ENCODE measurements at places on chromosomes 13 and 19. TPM values are rescaled to one million over a fixed set of nuclear protein-coding genes. Genes with fewer than 3 reads are reported as not detected.
A peak's percentile ranks its signal among the peaks of the same experiment; 100 is the strongest.

- H3K27ac ChIP-seq: peak overlapping the region; percentile 65
- H3K36me3 ChIP-seq: peaks cover 5% of the 10 kb centered on the region
- DNase-seq: peak; percentile 87
- H3K27me3 ChIP-seq: peaks cover 10% of the 10 kb centered on the region
Measured at GRCh38 chr19:48487948-48488347, 18.8 kb downstream of the CYTH2 start.

DNA sequence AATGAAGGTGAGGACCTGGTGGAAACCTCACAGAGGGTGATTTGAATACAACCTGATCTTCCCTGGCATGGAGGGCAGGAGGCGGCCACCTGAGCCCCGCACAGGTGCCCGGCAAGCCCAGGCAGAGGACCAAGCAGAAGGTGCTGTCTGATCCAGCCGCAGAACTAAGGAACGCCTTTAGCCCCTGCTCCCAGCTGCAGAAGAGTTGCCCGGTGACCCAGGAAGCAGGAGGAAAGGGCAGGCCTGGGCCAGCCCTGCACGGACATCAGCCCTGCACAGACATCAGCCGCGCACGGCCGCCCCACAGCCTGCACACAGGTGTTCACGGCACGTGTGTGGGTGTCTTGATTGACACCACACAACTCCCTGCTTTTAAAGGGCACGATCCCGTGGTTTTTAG, 43.1 kb downstream of the RASA3 start:
- DNase-seq: no peak
- H3K27me3 ChIP-seq: peaks cover 4% of the 10 kb centered on the region
- H3K36me3 ChIP-seq: peaks cover 48% of the 10 kb centered on the region
- H3K27ac ChIP-seq: no peak overlapping the region
- no peak overlapping the region for H3K4me3 ChIP-seq
- peaks cover 11% of the 10 kb centered on the region for H3K4me1 ChIP-seq

GRCh38 chr13:34351134-34351533, 533.2 kb downstream of the RFC3 start:
- peaks cover 74% of the 10 kb centered on the region for H3K4me1 ChIP-seq
- no peak overlapping the region for H3K4me3 ChIP-seq
- DNase-seq: no peak
- peaks cover 1% of the 10 kb centered on the region for H3K27me3 ChIP-seq
- peaks cover 17% of the 10 kb centered on the region for H3K36me3 ChIP-seq

DNA sequence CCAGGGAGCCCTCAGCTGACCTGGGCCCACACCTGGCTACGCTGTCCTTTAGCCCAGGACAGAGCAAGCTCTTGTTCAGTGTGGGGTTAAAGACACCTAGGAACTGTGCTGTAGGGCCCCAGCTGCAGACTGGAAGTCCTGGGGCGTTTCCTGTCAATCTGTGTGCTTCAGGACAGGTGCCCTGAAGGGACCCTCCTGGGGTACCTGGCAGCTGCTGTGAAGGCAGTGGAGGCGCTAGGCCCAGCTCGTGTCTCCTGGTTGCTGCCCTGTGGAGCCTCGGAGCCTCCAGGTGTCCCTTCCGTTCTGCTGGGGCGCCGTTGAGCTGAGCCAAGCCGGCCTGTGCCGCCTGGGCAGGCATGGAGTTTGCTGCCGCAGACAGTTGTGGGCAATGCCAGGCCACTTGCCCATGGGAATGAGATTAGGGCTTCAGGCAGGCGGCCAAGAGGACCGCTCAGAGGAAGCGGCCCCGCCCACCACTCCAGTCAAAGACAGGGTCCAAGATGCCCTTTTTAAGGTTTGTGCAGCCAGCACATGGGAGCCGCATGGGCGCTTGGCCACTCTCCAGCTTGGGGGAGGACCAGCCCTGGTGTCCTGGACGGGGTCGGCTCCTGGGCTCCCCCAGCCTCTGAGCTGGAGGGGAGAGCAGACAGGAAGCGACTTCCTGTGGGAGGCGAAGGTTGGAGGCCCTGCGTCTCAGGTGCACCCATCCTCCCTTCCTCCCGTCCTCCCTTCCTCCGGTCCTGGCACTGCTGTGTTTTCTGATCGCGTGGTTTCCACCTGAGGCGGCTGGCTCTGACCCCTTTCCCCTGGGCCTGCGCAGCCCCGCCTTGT, 4.0 kb downstream of the PTBP1 start:
- peak overlapping the region; percentile 66 for H3K4me3 ChIP-seq
- no peak for DNase-seq

DNA sequence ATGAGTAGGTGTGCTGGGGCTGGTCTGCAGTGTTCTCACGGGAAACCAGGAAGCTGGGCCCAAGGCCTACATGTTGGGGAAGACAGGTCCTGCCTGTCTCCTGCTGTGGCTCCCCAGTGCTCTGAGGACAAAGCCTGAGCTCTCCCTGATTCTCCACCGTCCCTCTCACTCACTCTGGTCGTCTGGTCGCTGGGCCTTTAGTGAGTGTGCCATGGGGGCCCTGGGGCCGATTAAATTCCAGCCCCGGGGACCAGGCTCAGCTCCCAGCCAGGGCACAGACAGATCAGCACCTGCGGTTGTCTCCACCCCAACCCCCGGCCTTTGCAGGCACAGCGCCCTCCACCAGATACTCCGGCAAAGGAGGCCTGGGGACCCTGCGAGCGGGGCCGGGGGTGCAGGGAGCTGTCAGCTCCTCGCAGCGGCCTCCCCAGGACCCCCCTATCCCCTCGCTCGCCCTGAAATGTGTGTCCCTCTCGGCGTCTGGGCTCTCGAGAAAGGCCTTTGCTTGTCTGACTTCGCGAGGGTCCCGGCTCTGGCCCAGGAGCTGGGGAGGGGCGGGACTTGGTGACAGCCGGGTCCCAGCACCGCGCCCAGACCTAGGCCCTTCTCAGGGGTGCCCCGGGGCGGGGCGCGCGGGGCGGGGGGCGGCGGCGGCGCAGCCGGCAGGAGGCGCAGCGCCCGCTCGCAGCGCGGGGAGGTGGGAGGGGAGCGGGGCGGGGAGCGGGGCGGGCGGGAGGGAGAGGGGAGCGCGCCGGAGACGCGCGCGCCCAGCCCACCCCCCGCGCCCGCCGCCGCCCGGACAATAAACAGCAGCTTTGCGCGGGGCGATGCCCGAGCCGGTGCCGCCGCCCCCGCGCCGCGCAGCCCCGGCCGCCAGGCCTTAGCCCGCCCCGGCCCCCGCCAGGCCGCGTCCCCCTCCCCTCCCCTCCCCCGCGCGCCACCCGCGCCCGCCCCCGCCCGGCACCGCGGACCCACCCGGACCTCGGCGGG, at the start of gene PALM:
TSS of gene PALM (plus strand) at position 782 of the 990 bp plus-strand sequence. CDS start 212 bp downstream, outside the sequence.
- peaks cover 8% of the 10 kb centered on the region for H3K4me1 ChIP-seq
- DNase-seq: no peak
- H3K36me3 ChIP-seq: no peaks in the 10 kb centered on the region
- no peak within 1 kb of the TSS for H3K27ac ChIP-seq

- H3K27ac ChIP-seq: peak overlapping the region; percentile 91
- H3K4me1 ChIP-seq: peaks cover 68% of the 10 kb centered on the region
- DNase-seq: peak; percentile 95
- H3K27me3 ChIP-seq: peaks cover 3% of the 10 kb centered on the region
- peak overlapping the region; percentile 98 for H3K4me3 ChIP-seq
Measured at GRCh38 chr13:113493315-113493951, 2.9 kb upstream of the DCUN1D2 start.

GRCh38 chr19:29687244-29687896, 22.1 kb downstream of the PLEKHF1 start:
- H3K4me1 ChIP-seq: peaks cover 28% of the 10 kb centered on the region
- H3K36me3 ChIP-seq: peaks cover 14% of the 10 kb centered on the region
- no peaks in the 10 kb centered on the region for H3K27me3 ChIP-seq
- peak; percentile 96 for DNase-seq
- H3K27ac ChIP-seq: peak overlapping the region; percentile 98

SELENOV gene
- total RNA-seq: not detected

DNA sequence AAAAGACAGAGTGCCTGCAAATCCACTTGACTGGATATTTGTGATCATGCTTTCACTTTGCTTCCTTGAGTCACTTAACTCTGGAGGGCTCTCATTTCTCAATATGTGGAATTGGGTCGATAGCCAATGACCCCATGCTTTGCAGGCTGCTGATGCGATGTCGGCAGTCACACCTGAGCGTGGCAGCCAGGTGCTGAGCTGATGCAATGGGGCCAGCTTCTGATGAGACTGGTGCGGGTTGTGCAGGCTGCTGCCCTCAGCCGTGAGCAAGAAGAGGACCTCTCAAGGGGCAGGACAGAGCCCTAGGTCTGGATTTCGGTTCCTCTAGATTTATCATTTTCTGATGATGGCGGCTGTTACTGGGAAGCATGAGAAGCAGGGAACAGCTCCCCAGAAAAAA, 334.1 kb downstream of the TEX29 start:
- DNase-seq: no peak
- H3K4me1 ChIP-seq: no peaks in the 10 kb centered on the region
- H3K4me3 ChIP-seq: no peak overlapping the region
- no peak overlapping the region for H3K27ac ChIP-seq
- H3K36me3 ChIP-seq: peaks cover 5% of the 10 kb centered on the region
- H3K27me3 ChIP-seq: peaks cover 1% of the 10 kb centered on the region

DNA sequence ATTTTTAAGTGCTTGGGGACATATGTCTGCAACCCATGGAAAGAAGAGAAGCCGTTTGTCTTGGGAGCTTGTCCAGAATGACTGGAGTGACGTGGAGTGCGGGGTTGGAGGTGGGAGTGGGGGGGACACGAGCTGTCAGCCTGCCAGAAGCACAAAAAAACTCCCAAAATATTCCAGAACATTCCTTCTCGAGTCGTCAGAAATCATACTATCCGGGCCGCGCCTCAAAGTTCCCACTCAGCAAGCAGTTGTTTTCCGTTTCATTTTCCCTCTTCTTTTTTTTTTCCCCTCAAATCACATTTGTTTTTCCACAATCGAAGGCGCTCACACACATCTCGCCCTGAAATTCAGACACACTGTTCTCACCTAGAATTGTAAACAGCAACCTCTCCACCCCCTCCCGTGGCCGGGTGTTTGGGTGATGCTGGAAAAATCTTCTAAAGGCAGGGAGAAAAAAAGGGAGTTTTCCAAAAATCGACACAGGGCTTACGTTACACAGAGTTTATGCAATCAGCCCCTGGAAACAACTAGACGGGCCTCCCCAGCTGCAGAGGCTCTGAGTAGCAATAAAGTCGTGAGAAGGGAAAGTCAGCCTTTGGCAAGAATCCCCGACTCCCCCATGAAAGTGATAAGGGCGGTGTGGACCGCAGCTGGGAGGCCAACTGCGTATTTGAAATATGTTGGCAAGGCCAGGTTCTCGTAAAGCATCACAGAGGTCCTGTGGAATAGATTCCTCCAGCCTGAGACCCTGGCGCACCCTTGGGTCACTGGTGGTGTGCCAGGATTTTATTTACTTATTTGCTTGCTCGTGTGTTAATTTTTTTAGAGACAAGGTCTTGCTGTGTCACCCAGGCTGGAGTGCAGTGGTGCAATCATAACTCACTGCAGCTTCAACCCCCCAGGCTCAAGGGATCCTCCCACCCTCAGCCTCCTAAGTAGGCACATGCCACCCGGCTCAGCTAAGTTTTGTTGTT, 31.2 kb upstream of the KLF2 start:
- H3K27ac ChIP-seq: peak overlapping the region; percentile 97
- H3K27me3 ChIP-seq: peaks cover 4% of the 10 kb centered on the region
- H3K36me3 ChIP-seq: no peaks in the 10 kb centered on the region
- DNase-seq: peak; percentile 72

DNA sequence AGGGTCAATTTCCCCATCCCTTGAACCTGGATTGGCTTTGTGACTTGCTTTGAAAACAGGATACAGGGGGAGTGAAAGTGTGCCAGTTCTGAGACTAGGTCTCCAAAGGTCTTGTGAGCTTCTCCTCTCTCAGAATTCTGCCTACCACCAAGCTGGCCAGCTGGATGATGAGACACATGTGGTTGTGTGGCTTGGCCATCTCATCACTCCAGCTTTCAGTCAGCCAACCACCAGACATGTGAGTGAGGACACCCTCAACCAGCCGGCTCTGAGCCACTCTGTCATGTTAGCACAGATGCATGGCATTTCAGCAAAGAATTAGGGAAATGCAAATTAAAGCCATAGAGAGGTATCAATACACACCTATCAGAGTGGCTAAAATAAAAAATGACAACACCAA, 29.5 kb downstream of the ENOX1 start:
- H3K27ac ChIP-seq: no peak overlapping the region
- H3K36me3 ChIP-seq: no peaks in the 10 kb centered on the region
- H3K4me1 ChIP-seq: no peaks in the 10 kb centered on the region
- no peak overlapping the region for H3K4me3 ChIP-seq
- H3K27me3 ChIP-seq: no peaks in the 10 kb centered on the region

GRCh38 chr19:16068696-16069259, 7.5 kb upstream of the TPM4 start:
- H3K27me3 ChIP-seq: no peaks in the 10 kb centered on the region
- H3K27ac ChIP-seq: no peak overlapping the region
- H3K4me3 ChIP-seq: no peak overlapping the region
- H3K36me3 ChIP-seq: no peaks in the 10 kb centered on the region

DNA sequence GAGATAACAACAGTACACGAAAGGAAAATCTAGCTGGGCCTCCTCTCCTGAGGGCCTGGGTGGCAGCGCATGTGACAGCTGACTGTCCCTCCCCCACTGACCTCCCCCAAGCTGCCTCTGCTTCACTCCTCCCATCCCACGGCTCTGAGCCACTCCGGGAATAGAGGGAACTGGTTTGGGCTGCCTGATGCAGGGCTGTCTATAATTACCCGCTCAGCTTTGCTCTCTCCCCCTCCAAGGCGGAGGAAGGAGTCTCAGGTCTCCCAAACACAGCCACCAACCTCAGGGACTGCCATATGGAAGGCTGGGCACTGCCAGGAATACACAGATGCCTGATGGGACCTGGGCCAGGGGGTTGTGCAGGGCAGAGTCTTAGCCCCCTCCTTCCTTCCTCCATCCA, 7.9 kb downstream of the NAPA start:
- peaks cover 8% of the 10 kb centered on the region for H3K4me1 ChIP-seq
- DNase-seq: no peak
- H3K27me3 ChIP-seq: peaks cover 1% of the 10 kb centered on the region
- no peak overlapping the region for H3K27ac ChIP-seq

BCL3 gene
- total RNA-seq: 12.9 TPM

- no peak overlapping the region for H3K27ac ChIP-seq
- H3K27me3 ChIP-seq: no peaks in the 10 kb centered on the region
- DNase-seq: no peak
Measured at GRCh38 chr13:75327135-75327510, 154.8 kb downstream of the TBC1D4 start.

GAPDHS gene
- not detected for total RNA-seq

GRCh38 chr13:58119804-58120203, 488.3 kb downstream of the PCDH17 start:
- no peak overlapping the region for H3K27ac ChIP-seq
- H3K36me3 ChIP-seq: no peaks in the 10 kb centered on the region
- no peak overlapping the region for H3K4me3 ChIP-seq
